ENCODE measurements at places on chromosomes 13 and 19. TPM values are rescaled to one million over a fixed set of nuclear protein-coding genes. Genes with fewer than 3 reads are reported as not detected.

The BAX gene
- total RNA-seq = 99.0 TPM

The CABP5 gene
- not detected for total RNA-seq

The MADCAM1 gene
- total RNA-seq = not detected

The ZNF544 gene
- 64.2 TPM for total RNA-seq

The CNN1 gene
- total RNA-seq = 3.2 TPM

The SPTBN4 gene
- 0.90 TPM for total RNA-seq

The NRTN gene
- total RNA-seq = not detected
